Mesothelial cell of epicardium (in vitro differentiated cells): ENCODE measurements at places on chromosomes 1 and 21. TPM values are rescaled to one million over a fixed set of nuclear protein-coding genes. Genes with fewer than 3 reads are reported as not detected.
A peak's percentile ranks its signal among the peaks of the same experiment; 100 is the strongest.

DNA sequence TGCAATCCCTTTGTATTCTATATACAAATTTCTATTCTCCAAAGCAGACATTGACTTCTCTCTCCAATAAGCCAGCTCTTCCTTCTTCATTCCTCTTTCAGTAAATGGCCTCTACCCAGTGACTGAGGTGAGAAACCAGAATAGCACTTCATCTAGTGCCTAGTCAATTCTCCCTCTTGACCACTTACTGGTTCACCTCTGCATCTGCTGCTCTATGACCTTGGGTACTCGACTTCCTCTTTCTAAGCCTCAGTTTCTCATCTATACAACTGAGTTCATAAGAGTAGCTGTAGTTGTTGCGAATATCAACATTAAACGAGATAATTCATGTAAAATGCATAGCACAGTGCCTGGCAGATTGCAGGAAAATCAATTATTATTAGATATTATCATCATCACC, 12.4 kb downstream of the LYST start:
- no peak overlapping the region for H3K4me3 ChIP-seq
- DNase-seq, result no peak
- no peak overlapping the region for H3K27ac ChIP-seq
- H3K36me3 ChIP-seq, result no peaks in the 10 kb centered on the region
- H3K27me3 ChIP-seq, result peaks cover 34% of the 10 kb centered on the region

Gene FAM151A
- total RNA-seq, result not detected in 3 replicates

- no peak overlapping the region for H3K4me3 ChIP-seq
- DNase-seq, result no peak
- H3K27ac ChIP-seq, result no peak overlapping the region
- peaks cover 7% of the 10 kb centered on the region for H3K36me3 ChIP-seq
- H3K4me1 ChIP-seq, result peaks cover 33% of the 10 kb centered on the region
These were observed 3.8 kb downstream of the RGS2 start for GRCh38 chr1:192812420-192813209.

Gene INSRR
- total RNA-seq, result 0.45 to 0.66 TPM (median 0.51 TPM) in 3 replicates

DNA sequence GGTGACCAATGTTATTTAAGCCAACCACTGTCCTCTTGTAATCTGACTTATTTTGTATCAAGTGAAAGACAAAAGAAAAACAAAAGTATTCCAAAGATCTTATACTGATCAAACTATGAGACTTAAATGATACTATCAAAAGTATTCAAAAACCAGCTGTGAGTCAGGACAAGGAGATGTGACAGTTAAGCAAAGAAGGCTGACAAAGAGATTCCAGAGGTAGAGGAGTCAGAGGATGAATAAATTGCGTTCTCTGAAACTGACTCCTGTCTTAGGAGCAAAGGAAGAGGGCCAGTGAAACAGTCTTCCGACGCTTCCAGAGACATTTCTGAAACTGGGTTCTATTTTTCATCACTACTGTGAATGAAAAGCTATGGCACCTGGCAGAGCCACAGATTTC, 20.9 kb downstream of the TMEM50B start:
- no peak overlapping the region for H3K27ac ChIP-seq
- no peak for DNase-seq
- no peaks in the 10 kb centered on the region for H3K36me3 ChIP-seq
- H3K27me3 ChIP-seq, result no peaks in the 10 kb centered on the region

GRCh38 chr1:178819123-178819522, 51.8 kb downstream of the ANGPTL1 start:
- H3K27ac ChIP-seq, result no peak overlapping the region
- peaks cover 30% of the 10 kb centered on the region for H3K36me3 ChIP-seq
- peaks cover 9% of the 10 kb centered on the region for H3K4me1 ChIP-seq
- no peaks in the 10 kb centered on the region for H3K27me3 ChIP-seq
- no peak overlapping the region for H3K4me3 ChIP-seq
- DNase-seq, result no peak

DNA sequence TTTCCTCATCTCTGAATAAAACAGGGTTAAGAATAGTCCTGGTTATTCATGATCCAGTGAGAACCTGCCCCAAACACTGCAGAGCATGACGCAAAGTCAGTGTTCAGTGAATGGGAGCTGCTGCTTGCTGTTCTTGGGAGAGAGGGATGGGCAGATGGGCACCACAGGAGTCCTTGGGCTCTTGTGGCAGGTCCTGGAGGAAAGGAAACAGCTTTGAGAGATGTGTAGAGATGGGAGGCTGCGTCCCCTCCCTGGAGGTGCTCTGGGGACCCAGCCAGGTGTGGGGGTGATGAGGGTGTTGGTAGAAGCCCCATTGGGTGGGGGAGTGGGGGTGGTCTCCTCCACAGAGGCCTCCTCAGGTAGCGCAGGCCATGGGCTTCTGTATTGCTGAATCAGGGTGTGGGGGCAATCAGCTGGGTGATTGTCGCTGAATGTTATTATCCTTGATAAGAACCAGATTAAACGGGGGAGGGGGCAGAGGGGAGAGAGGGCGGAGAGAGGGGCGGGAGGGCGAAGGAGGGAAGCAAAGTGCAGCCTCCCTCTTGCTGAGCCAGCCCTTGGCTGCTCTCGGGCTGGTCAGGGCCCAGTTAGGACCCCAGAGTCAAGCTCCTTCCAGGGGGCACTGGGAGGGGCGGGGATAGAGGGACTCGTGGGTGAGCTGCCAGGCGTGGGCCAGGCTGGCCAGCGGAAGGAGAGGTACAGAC, 22.9 kb upstream of the CASZ1 start:
- DNase-seq, result no peak
- no peaks in the 10 kb centered on the region for H3K36me3 ChIP-seq
- no peak overlapping the region for H3K27ac ChIP-seq
- no peak overlapping the region for H3K4me3 ChIP-seq
- H3K27me3 ChIP-seq, result peaks cover 5% of the 10 kb centered on the region
- no peaks in the 10 kb centered on the region for H3K4me1 ChIP-seq

DNA sequence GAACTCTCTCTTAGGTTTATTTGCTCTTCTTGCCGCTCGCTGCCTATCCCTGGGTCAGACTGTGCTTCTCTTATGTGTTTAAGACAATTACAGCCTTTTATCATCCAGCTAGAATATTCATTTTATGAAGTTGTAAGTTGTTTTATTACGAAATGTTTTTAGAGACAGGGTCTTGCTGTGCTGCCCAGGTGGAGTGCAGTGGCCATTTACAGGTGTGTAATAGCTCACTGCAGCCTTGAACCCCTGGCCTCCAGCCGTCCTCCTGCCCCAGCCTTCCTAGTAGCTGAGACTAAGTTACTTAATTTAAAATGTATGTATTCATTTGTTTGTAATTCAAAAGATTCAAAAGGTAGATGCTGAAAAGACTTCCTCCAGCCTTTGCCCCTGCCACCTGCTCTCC, 99.0 kb upstream of the KIF26B start:
- DNase-seq, result no peak
- peaks cover 20% of the 10 kb centered on the region for H3K4me1 ChIP-seq
- no peaks in the 10 kb centered on the region for H3K27me3 ChIP-seq
- peaks cover 13% of the 10 kb centered on the region for H3K36me3 ChIP-seq
- H3K4me3 ChIP-seq, result no peak overlapping the region

DNA sequence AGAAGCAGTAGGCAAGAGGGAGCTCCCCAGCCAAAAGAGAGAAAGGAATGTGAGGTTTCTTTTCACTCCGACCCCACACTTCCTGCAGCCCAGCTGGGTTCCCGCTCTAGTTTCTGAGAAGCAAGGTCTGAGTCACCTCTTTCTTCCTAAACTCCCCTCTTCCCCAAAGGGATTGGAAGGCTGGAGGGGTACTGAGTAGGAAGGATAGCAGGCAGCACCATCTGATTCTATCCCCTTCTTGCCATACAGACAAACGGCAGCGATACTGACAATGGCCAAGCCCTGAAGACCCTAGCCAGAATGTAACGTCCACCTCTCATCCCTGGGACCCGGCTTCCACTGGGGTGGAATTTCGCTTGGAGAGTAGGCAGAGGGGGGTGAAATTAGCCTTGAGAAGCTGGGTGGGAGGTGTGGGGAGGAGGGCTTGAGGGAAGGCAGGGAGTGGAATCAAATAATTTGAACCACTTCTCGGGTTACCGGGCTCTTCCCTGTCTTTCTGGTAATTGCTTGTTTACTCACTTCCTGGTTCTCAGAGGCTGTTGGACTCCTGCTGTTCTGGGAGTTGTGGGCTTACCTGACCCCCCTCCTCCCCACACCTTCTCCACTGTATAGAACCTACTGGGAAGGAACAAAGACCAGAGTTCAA, 13.2 kb downstream of the IER5 start:
- H3K27me3 ChIP-seq, result no peaks in the 10 kb centered on the region
- H3K4me3 ChIP-seq, result peak overlapping the region; percentile 5
- peaks cover 86% of the 10 kb centered on the region for H3K4me1 ChIP-seq
- no peak for DNase-seq

Gene NID1
- total RNA-seq, result 42.4 to 45.5 TPM (median 45.0 TPM) in 3 replicates

DNA sequence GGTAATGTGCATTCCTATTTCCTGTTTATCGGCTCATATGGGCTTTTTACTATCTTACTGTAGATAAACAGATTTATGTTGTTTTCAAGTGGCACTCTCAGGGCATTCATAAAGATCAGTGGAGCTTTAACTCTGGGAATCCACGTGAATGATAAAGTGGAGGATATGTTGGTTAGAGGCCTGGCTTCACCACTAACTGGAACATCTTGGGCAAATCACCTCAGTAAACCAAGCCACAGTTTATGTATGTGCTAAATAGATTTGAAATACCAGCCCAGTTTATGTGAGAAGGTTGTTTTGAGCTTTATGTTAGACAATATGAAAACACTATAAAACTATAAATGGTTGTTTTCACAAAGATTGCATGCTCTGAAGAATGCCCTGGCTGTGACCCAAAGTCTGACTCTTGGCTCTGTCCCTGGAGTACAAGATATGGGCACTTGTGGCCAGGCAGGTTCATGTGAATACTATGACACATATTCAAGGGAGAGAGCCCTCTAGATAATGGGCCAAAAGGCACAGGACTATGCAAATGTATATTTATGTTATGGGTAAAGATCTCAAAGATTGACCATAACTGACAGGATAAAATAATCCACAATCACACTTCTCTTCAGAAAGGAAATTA, 36.7 kb downstream of the FAM163A start:
- no peaks in the 10 kb centered on the region for H3K36me3 ChIP-seq
- peaks cover 5% of the 10 kb centered on the region for H3K27me3 ChIP-seq
- no peak overlapping the region for H3K27ac ChIP-seq
- no peak for DNase-seq

DNA sequence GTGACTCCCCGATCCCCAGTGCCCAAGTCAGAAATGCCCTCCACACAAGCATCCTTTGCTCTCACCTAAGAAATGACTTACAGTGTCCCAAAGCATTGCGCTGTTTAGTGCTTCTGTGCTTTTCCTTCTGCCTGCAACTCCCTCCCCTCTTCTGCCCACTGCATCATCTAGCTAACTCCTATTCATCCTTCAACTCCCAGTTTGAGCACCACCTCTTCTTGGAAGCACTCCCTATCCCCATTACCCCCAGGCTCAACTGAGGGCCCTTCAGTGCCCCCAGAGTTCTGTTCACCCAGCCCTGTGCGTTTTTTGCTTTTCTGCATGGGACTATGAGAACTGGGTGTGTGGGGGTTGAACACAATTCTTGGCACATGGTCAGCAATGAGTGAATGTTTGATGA, 10.0 kb downstream of the KCNQ4 start:
- no peak overlapping the region for H3K27ac ChIP-seq
- H3K27me3 ChIP-seq, result peaks cover 9% of the 10 kb centered on the region
- no peaks in the 10 kb centered on the region for H3K36me3 ChIP-seq
- peaks cover 6% of the 10 kb centered on the region for H3K4me1 ChIP-seq
- DNase-seq, result no peak

GRCh38 chr1:87450615-87451209, 122.0 kb downstream of the LMO4 start:
- no peaks in the 10 kb centered on the region for H3K27me3 ChIP-seq
- H3K27ac ChIP-seq, result no peak overlapping the region
- H3K4me1 ChIP-seq, result peaks cover 28% of the 10 kb centered on the region
- peaks cover 10% of the 10 kb centered on the region for H3K36me3 ChIP-seq
- no peak overlapping the region for H3K4me3 ChIP-seq
- no peak for DNase-seq

GRCh38 chr1:207049974-207050391, 1.0 kb downstream of the YOD1 start:
- H3K4me1 ChIP-seq, result peaks cover 53% of the 10 kb centered on the region
- H3K27ac ChIP-seq, result peak overlapping the region; percentile 99
- DNase-seq, result no peak
- peak overlapping the region; percentile 97 for H3K4me3 ChIP-seq
- H3K27me3 ChIP-seq, result no peaks in the 10 kb centered on the region

DNA sequence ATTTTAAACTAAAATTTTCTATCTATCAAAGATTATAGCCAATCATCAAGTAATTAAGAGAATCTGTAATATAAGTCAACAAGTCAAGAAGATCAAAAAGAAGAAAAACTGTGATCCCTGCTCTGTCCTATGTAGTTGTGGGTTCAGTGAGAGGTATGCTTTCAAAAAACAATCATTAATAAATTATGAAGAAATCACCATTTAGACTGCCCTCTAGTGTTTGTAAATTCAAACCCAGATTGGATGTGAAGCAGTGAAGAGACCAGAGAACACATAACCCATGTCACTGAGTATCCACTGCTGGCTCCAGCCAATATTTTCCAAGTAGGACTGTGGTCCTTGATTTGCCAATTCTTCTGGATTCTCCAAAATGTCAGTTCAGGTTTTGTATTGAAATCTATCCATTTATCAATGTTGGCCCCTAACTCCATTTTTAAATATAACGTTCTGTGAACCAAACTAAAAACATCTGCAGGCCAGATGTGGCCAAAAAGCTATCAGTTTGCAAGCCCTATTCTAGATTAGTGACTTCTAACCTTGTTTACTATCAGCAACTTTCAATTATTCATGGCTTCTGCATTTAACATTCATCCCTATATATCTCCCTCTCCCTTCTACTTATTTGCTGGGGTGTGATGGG, 467.5 kb upstream of the CXADR start:
- H3K27ac ChIP-seq, result no peak overlapping the region
- H3K27me3 ChIP-seq, result no peaks in the 10 kb centered on the region
- DNase-seq, result no peak

GRCh38 chr1:87180682-87181081, 148.0 kb upstream of the LMO4 start:
- H3K27me3 ChIP-seq, result peaks cover 5% of the 10 kb centered on the region
- no peak for DNase-seq
- peaks cover 6% of the 10 kb centered on the region for H3K4me1 ChIP-seq
- no peak overlapping the region for H3K4me3 ChIP-seq

- H3K4me3 ChIP-seq, result peak within 1 kb of the TSS; percentile 87
- DNase-seq, result peak; percentile 63
- H3K36me3 ChIP-seq, result peaks cover 2% of the 10 kb centered on the region
- H3K27me3 ChIP-seq, result no peaks in the 10 kb centered on the region
- H3K4me1 ChIP-seq, result peaks cover 28% of the 10 kb centered on the region
These were observed at the start of gene ZBTB8A for GRCh38 chr1:32538887-32539583. ZBTB8A (plus strand) TSS chr1:32539427; CDS start chr1:32592932, 53,505 bp downstream.

DNA sequence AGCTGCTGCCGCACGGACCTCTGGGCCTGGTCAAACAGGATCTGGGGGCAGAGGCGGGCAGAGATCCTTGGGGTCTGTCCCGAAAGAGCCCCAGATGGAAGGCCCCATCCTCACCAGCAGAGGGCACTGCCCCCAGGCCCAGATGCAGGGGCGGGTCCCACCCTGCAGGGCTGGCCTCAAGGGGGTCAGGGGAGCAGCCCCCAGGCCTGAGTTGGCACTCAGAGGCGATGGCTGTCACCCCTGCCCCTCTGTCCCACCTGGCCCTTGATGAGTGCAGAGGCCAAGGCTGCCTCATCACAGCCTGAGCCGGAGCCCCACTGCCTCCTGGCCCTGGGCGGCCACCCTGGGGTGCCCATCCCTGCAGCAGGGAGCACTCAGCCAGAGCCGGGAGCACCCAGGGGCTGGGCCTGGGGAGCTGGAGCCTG, 5.7 kb downstream of the ACAP3 start:
- H3K4me1 ChIP-seq, result peaks cover 21% of the 10 kb centered on the region
- H3K36me3 ChIP-seq, result no peaks in the 10 kb centered on the region
- DNase-seq, result no peak

Gene LMX1A
- 0.18 TPM in 1 of 3 replicates, not detected in the others for total RNA-seq

Gene ZNF670
- total RNA-seq, result 6.9 to 7.8 TPM (median 7.4 TPM) in 3 replicates
